ENCODE measurements at places on chromosomes 7 and 10.

- no peak for DNase-seq
These were observed 65.3 kb upstream of the PLXDC2 start for GRCh38 chr10:19750972-19751371.

DNA sequence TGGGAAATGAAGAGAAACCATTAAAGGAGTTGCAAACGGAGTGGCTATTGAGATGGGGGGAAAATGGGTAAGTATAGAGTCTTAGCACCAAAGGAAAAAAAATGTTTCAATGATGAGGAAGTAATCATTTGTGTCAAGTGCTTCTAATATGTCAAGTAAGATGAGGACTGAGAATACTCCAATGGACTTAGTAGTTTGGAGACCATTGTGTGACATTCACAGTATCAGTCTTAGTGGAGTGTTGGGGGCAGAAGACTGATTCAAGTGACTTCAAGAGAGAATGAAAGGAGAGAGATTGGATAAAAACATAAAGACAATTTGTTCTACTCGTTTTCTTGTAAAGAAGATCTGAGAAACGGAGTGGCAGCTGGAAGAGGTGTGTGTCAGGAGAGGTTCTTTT lies 88.6 kb upstream of the ARID5B start:
- DNase-seq, result no peak

GRCh38 chr7:84781838-84782237 lies 405.0 kb downstream of the SEMA3D start:
- no peak for DNase-seq

GRCh38 chr10:70651661-70652060 lies 20.6 kb upstream of the ADAMTS14 start:
- no peak for DNase-seq

DNA sequence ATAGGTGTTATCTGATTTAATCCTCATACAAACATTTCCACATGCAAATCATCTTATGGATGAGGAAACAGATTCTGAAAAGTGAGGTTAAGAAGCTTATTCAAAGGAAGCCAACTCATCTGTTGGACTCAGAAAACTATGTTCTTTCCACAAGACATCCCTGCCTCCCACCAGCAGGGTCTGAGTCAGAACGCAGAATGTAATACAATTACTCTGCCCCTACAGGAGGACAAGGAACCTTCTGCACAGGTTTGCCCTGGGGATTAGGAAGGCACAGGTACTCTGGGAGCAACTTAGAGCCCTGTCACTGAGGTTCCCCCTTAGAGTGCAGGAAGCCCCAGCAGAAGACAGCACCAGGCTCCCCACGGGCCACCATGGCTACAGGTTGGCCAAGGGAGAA lies 255.7 kb downstream of the TNS3 start:
- DNase-seq, result peak; percentile 69

DNA sequence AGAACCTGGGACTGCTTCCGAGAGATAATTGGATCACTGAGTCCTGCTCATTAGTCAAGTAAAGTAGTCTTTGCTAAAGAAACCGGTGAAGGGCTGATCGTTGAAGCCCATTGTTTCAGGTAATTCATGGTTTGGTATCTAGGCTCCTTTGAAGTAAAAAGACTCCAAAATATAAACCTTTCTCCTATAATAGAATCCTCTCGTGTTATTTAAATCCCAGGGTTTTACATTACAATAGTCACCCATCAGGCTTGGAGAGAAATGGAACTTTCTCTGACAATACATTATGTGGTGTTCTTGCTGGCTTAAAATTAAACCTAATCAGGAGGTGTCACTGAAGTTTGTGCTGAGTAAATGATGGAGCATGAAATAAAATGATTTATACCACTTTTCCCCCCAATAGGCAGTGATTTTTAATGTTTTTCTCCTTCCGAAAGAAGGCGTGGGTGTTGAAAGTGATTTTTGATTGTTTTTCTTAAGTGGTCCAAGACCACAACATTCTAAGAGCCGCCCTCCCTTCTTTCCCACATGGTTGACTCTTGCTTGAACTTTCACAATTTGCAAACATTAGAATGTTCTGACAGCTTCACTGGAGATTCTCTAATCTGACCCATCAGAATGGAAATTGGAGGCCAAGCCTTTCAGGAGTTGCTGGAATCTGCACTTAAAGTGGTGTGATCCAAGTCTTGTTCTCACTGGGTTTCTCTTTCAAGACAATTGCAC lies 44.2 kb downstream of the LRMDA start:
- DNase-seq, result no peak

DNA sequence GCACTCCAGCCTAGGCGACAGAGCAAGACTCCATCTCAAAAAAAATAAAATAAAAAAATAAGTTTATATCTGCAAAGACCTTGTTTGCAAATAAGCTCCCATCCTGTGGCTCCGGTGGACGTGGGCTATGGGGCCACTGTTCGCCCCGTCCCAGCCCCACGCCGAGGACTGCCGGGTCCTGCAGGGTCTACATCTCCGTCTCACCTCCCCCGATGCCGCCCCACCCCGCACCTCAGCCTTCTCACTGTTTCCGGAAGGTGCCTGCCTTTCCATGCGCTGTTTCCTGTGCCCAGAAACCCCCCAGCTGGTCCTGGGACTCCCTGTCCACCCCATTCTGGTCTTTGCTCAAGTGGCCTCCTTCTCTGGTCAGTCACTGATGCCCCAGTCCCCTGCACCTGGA lies 5.0 kb upstream of the INTS1 start:
- no peak for DNase-seq

GRCh38 chr10:33193057-33193700 lies 141.3 kb downstream of the NRP1 start:
- DNase-seq, result peak; percentile 85

- no peak for DNase-seq
These were observed 495 bp upstream of the SDHAF3 start for GRCh38 chr7:97117035-97117371.

DNA sequence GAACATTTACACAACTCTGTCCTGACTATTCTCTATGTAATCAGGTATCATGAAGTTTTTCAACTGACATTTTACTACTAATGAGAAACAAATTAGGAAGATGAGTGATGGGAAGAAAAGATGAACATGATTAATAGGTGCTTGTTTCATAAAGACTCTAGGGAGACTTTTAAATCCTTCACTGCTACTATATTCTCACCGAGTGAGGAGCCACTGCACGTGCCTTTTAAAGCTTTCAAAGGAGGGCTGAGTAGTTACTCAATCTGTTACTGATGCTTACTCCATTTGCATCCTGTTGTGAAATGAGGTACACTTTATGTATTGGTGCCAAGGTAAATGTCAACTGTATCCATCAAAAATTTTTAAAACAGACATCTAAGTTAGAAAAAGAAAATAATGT lies 1.3 kb upstream of the COMMD3 start:
- DNase-seq, result no peak

DNA sequence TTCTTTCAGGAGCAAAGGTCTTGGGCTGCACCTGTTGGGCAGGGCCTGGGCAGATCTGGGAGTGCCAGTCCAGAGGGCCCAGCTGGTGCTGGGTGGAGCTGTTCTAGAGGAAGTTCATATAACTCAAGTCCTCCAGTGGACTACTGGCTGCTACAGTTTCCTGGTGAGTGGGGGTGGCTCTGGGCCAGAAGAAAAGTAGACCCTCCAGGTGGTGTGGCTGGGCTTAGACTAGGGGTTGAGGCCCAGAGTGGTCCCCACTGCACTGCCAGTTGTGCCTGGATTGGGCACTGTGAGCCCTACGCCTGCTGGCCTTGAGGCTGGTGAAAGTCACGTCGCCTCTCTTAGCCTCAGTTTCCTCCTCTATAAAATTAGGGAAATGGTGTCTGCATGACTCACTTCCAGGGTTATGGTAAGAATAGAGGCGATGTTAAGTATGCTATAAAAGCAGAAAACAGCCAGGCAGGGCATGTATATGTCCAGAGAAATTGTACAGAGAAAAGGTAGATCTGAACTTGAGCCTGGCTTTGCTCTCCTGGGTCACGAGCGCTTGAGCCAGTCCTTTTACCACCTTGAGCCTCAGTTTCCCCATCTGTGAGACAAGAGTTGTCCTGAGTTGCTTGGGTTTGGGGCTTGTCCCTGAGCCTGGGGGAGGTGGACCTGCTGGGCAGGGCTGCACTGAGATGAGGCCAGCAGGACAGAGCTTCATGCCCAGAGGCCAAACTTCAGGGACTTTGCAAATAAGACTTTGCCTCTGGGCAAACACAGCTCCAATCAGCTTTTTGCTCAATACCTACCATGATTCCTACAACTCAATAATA lies 3.8 kb upstream of the CLDN3 start:
- DNase-seq, result no peak

- DNase-seq, result no peak
These were observed 10.5 kb upstream of the CXCL12 start for GRCh38 chr10:44395396-44395795.

GRCh38 chr7:463817-464453 lies 55.7 kb downstream of the PDGFA start:
- peak; percentile 50 for DNase-seq

DNA sequence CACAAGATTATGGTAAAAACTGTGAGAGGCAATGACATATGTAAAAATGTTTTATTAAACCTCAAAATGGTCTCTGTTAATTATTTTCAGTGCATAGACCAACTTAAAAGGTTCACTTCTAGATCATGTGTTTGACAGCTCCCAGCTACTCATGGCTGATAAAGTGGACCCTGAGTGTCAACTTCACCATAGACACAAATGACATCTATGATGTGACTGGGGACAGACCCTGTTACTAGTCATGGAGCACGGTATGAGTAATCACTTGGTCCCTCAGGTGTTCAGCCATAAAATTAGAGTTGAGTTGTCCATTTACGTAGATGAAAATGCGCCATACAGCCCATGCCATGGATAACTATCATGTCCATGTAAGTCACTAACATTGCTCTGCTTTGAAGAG lies 199.8 kb downstream of the ZNF365 start:
- no peak for DNase-seq

DNA sequence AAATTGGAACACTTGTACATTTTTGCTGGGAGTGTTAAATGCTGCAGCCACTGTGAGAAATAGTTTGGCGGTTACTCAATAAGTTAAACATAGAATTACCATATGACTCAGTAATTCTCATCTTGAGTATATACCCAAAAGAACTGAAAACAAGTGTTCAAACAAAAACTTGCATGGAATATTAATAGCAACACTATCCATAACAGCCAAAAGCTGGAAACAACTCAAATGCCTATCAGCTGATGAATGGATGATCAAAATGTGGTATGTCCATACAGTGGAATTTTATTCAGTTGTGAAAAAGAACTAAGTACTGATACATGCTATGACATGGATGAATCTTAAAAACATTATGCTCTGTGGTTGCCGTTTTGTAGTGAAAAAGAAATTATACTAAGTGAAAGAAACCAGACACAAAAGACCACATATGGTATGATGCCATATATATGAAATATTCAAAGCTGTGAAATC lies 63.0 kb upstream of the SP4 start:
- DNase-seq, result no peak

- peak; percentile 78 for DNase-seq
These were observed at the start of gene CRYGN for GRCh38 chr7:151439855-151440798. Gene CRYGN, minus strand, starts transcription at chr7:151440141. Its CDS starts 224 bp downstream, at chr7:151439917.

DNA sequence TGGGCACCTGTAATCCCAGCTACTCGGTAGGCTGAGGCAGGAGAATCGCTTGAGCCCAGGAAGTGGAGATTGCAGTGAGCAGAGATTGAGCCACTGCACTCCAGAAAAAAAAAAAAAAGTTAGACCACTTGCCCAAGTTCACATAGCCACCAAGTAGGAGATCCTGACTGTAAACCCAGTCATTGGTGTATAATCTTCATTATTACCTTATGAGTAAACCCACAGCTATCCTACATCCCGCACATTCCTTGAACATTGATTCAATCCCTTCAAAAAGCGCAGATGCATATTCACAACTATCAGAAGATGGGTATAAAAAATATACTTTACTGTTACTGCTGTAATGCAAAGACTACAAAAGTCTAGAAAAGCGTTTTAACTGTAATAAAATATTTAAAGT lies 512.9 kb downstream of the SUGCT start:
- no peak for DNase-seq

DNA sequence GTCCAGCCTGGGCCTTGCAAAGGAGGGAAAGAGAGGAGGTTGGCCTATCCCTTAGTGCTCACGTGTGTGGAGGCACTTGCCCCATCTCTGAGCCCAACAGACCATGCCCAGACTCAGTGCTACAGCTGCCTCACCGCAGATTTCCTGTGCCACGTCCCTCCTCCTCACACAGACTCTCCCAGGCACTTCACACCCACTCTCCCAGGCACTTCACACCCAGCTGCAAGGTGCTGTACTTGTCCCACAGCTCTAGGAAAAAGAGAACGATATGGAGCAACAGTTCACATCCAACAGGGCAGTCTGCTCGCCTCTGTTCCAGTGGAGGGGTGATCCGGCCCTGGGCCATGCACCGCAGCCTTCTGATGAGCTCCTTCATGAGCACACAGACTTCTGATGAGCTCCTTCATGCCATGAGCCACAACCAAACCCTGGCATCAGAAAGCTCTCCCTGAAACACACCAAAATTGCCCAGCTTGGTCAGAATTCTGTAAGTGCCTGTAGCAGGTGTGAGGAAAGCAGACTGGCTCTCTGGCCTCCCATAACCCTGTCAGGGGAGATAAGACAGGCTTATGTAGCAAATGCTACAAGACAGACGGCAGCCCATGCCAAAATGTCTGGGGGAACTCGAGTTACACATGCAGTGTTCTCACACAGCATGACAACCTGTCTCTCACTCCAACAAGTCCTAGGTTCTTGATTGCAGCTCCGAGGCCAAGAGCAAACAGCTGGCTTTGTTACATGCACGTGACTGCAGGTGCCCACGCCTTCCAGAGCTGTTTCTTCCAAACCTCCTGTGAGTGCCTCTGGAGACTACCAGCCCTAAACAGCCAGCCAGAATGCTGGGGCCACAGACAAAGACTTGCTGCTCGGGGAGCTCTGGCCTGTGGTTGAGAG lies 348.5 kb downstream of the GRID1 start:
- DNase-seq, result peak; percentile 50

- no peak for DNase-seq
These were observed 75.3 kb upstream of the TAS2R16 start for GRCh38 chr7:123070702-123071286.

- peak; percentile 53 for DNase-seq
These were observed 292.6 kb upstream of the MKI67 start for GRCh38 chr10:128418819-128419218.

DNA sequence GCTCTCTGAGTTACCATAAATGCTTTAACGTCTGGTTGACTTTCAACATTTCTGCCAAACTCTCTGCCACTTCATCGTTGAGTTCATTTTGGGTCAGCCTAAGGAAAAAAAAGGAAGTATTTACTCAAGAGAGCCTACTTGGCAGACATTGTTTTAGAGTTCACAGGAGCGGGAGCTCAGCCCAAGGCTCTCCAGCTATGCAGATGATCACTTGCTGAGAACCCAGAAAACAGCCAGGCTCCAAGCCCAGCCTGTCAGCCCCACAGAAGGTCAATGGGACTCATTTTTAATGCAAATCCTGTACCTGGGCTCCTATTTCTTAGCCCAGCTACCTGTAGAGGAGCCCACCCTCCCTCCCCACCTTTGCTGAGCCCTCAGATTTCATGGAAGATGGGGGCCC lies 45.5 kb downstream of the NOD1 start:
- DNase-seq, result no peak

- no peak for DNase-seq
These were observed 223.5 kb downstream of the CCDC3 start for GRCh38 chr10:12777840-12778585.

- DNase-seq, result peak; percentile 37
These were observed 60.9 kb upstream of the CAMK2B start for GRCh38 chr7:44386139-44386913.
